ENCODE measurements at places on chromosomes 4 and X.

GRCh38 chrX:150929058-150929457 is 30.6 kb upstream of the CD99L2 start:
- DNase-seq: no peak

GRCh38 chrX:40310016-40310415 is 212.3 kb upstream of the BCOR start:
- DNase-seq: no peak

DNA sequence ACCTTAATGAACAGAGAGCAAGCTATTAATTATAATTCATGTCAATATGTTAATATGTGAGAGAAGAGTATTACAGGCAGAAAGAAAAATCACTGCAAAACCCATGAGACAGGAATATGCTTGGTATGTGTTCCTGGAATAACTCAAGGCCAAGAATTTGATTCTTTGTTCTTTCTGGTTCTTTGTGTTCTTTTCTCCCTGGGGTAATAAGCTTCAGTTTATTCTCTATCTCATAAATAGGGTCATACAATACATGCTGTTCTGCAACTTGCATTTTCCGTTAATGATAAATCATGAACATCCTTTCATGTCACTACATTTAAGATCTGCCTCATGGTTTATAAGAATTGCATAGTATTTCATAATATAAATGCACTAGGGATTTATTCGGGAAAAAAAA is 16.8 kb upstream of the THOC2 start:
- no peak for DNase-seq

DNA sequence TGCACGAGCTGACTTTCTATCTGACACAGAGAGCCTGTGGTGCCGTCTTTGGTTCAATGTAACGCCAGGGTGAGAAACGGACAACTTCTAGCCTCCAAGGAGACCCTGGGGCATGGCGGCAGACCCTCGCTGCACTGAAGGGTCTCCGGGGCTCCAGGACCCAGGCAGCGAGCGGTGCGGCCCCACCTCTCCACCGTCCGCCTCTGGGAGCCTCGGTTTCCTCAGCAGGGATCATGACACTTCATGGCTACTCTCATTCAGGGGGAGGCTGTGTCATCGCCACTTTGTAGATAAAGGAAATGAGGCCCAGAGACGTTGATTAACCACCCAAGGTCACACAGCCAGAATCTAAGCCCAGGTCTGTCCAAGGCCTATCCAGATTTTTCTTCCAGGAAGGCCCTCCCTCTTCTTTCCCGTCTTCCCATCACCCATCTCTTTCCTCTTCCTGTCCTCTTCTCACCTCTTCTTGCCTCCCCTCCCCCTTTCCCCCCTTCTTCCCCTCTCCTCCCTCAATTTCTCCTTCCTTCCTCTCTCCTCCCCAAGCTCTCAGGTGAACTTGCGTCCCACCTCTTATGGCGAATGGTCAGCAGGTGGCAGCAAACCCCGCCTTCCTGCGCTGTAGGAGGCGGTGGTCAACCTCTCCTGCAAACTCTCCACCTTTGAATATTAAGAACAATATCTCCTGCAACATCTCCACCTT is 69.3 kb upstream of the HMX1 start:
- DNase-seq: no peak

DNA sequence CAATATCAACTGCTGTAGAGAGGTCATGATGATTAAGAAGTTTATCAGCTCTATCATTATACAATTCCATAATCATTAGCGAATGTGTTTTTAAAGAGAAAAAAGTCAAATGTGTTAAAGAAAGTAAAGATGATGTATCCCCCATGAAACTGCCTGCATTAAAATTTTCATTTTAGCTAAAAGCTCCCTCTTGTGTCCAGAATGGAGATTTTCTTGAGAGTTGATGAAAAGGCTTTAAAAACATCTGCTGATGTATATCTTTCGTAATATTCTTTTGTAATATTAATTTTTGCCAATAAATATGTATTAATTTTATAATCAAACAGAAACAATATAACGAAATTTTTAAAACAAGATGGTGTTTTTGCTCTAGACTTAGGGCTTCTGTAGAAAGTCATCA is 52.1 kb upstream of the LHFPL1 start:
- DNase-seq: no peak

GRCh38 chr4:177699365-177700213 is 257.4 kb upstream of the AGA start:
- DNase-seq: no peak

- DNase-seq: no peak
Observed at GRCh38 chr4:89640620-89641366, 196.2 kb downstream of the SNCA start.

- DNase-seq: no peak
Observed at GRCh38 chr4:33959519-33959918, 2284.8 kb downstream of the ARAP2 start.

DNA sequence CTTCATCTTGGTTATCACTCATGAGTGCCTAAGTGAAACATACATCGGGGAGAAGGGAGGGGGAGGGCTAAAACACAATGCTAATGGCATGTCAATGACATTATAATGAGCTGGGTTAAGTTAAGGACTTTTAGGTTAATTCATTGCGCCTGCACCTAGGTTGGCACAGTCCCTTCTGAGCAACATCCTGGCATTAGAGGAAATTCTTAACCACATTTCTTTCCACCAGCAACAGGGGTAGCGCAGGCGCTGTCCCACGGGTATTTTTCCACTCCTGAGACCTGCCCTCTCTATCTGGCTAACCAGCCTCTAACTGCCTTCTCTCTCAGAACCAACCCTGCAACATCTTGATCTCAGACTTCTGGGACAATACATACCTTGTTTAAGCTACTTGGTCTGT is 39.0 kb upstream of the PROM1 start:
- no peak for DNase-seq

DNA sequence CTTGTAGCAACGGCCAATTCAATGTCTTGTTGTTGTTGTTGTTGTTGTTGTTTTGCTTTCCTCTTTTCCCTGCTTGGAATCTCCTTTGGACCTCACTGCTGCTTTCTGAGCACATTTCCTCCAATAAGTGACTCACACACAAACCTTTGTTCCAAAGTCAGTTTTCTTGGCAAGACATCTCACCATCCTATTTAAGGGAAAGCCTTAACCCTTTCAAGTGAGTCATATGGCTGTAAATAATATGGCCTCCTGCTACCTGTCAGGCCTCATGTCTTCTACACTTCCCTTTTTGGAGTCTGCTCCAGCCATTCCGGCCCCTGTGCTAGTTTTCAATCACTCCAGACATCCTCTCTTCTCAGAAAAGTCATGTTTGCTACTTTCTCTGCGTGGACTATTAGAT is 79.5 kb upstream of the MAGEB10 start:
- DNase-seq: no peak

GRCh38 chrX:155001873-155002272 is 20.6 kb downstream of the F8 start:
- DNase-seq: no peak

- DNase-seq: no peak
Observed at GRCh38 chr4:165994701-165995100, 121.7 kb downstream of the TLL1 start.

DNA sequence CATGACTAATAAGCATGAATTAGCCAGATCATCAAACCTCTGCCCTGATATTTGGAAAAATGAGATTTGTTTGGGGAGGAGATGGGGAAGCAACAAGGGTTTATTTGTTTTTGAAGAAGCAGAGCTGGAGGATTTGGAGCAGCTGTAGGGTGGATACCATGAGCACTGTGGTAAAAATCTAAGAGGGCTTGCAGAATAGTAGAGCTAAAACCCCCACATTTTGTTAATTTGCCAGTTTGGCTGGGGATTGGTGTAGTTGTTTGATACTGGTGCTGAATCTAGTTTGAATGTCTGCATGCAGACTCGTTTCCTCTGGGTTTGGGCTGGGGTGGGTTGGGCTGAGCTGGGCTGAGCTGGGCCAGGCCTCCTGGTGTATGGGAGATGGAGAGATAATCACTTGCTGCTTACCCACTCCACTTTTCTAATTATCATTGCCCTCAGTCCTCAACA is 43.7 kb downstream of the SMAD1 start:
- no peak for DNase-seq

DNA sequence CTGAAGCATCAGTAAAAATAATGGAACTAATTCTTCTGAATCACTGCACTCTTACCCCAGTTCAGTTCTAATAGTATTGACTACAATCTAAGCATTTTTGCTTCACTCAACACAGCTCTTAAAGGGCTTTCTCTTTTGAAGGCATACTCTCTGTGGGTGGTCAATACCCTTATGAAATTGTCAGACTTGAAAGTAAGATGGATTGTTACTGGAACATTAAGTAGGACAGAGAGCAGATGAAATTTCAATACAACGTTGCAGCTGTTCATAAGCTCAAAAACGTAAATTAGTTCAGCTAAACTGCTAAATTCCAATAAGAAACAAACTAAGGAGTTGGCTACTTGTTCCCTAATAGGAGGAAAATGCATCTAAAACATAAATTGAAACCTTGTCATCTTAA is 352.3 kb upstream of the TENM3 start:
- DNase-seq: no peak

- no peak for DNase-seq
Observed at GRCh38 chr4:87901422-87901992, 68.7 kb downstream of the MEPE start.

DNA sequence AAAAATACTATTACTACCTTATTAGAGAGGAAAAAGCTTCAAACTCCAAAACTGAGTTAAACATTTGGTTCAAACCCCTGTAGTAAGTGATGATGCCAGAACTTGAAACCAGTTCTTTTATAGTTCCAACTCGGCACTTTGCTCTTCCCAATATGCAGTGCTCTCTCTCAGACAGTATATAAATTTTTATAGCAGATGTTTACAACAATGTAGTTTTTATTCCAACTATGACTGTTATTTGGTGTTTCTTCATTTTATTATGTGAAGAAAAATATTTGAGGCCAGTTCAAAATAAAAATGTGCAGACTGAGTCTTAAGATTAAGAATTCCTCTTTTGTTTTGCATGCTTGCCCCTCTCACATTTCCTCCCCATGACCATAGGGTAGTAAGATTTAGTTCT is 2.9 kb upstream of the PPP4R3C start:
- DNase-seq: no peak

- DNase-seq: no peak
Observed at GRCh38 chr4:124708517-124709300, 3.8 kb downstream of the ANKRD50 start.

- DNase-seq: no peak
Observed at GRCh38 chr4:30837131-30837539, 117.0 kb downstream of the PCDH7 start.

GRCh38 chr4:6608758-6609414 is 31.6 kb upstream of the MRFAP1 start:
- DNase-seq: no peak

DNA sequence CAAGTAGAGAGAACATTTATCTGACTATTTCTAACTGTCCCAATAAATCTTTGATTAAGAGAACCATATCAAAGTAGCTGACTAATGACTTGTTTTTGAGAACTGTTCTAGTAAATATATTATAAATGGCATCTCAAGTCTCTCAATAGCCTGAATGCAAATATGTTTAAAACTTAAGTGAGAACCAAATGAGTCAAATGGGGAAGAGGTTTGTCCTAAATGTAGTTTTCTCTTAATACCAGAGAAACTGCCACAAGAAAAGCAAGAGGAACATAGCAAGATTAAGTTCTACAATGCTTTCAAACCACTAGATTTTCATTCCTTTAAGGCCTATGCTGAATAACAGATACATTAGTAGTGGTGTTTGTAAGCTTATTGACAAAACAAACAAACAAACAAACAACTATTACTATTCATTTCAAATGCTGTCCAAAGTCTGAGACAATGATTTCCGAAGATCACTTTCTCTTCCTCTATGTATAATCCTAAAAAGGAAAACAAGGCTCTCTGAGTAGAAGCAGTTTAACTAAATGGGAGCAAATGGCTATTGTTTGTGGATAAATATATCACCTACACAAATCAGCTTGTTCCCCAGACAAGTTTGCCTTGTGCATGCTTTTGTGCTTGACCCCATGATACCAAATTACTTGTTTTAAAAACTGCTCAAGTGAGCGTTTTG is 408.4 kb upstream of the EMCN start:
- no peak for DNase-seq

DNA sequence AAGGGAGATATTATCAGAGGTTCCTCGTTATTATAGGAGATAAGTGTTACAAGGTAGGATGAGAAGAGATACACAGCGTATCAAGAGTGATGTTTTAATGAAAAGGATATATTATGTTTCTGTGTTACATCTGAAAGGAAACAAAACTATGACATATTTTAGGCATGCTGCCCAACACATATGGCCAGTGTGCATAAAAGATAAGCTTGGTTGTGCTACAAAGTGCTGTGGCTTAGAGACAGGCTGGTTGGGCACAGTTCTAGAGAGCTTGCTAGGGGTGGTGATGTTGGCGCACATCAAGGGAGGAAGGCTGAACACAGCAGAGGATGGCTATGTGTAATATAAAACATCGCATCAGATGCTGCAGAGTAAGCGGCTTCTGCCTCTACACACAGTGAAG is 42.4 kb downstream of the TRAM1L1 start:
- DNase-seq: no peak

GRCh38 chr4:66565801-66566200 is 895.5 kb upstream of the EPHA5 start:
- DNase-seq: no peak

DNA sequence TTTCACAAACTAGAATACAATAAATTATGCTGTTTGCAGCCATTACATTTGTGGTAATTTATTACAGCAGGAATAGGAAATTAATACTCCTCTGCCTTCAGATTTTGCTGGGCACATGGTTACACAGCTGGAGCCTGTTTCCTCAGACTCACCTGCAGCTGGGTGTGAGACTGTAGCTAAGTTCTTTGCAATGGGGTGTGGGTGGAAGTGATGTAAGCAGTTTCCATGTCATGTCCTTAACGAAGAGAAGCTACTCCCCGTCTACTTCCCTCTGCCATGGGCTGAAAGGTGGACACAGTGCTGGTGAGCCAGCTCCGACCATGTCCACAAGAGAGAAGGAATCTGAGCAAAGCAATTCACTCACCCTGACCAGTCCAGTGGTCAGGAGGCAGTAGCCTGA is 18.2 kb downstream of the SH3KBP1 start:
- DNase-seq: no peak

- DNase-seq: no peak
Observed at GRCh38 chr4:117550085-117550484, 464.7 kb upstream of the TRAM1L1 start.

DNA sequence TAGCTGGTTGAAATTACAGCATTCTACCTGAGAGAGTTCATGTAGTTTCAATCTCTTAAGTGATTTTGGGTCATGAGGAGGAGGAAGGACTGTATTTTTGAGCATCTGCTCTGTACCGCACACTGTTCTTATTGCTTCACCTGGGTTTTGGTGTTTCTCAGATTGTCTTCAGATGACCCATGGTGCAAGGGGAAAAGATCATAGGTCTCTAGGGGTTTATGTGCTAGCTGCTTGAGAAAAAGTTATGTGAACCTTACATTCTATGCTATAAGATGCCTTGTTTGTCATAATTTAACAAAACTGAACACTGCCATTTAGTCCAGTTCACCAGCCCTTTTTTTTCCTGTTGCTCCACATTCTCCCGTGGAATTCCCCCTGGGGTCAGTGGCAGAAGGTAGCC is 60.4 kb downstream of the PDK3 start:
- no peak for DNase-seq

GRCh38 chrX:70166601-70167590 is 10.4 kb upstream of the DGAT2L6 start:
- no peak for DNase-seq

All from T-helper 1 cell (primary cell).